ENCODE measurements at places on chromosomes 1 and 21.

- no peak for DNase-seq
Observed at GRCh38 chr1:9823943-9824701, at the start of gene CLSTN1. CLSTN1 (minus strand) TSS chr1:9823965; CDS start chr1:9823733, 232 bp downstream.

DNA sequence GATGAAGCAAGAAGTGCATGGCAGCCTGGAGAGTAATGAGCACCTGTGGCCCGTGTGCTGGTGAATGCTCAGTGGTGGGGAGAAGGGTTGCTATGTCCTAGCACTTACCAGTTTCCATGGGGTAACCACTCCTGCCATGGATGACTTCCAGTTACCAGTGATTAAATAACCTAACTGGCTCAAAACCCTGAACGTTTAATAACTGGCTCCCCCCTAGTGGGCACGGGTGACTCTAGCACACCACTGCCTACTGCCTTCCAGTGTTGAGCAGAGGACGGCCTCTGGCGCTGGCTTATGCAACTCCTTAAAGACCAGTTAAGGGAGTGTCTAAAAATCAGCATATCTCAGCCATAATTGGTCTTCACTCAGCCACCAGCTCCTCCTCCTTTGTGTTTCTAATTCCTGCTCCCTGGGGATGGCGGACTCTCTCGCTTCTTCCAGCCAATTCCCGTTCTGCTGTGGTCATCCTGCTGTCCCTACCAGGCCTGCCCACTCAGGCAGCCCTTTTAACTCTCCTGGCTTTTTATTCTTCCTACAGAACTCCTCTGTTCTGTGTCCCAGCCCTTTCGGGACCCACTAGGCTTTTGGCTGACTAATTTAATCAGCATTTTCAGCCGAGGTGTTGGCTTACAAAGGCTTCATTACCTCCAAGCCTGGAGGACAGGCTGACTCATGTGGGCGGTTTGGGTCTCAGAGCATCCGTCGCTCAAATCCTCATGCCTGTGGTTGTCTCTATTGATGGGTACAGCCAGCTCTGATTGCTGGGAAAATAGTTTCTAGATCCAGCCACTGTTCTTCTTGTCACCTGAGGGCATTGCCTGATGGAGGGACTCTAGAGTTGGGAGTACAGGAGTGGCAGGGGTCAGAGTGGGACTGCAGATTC is 332.4 kb downstream of the CAMTA1 start:
- peak; percentile 74 for DNase-seq

GRCh38 chr21:43370888-43371570 is 55.9 kb downstream of the SIK1 start:
- no peak for DNase-seq

GRCh38 chr1:46153228-46153627 is 20.8 kb upstream of the PIK3R3 start:
- no peak for DNase-seq

DNA sequence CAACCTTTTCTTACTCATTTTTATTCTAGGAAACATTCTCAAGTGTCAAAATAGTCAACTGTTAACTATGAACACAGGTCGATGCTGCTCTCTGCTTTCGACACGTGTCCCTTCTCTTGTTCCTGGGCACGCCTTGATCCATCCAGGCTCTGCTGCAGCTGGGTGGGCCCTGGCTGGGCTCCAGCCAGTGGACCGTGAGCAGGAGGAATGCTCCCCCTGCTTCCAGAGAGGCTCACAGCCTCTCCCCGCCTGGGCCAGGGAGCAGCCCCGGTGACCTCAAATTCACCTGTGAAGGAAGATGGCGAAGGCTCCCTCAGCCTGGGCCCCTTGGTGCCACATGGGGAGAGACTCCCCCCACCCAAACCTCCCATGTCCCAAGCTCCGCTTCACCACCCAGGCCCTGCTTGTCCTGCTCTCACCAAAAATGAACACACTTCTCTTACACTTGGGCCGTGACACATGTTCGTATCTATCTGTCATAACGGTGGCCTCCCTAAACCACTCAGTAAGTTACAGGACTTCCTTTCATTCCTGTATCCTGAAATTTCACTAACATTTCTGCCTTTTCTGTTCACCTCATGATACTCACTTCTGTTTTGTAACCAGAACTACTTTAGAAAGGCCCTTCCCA is 24.6 kb upstream of the ADARB1 start:
- DNase-seq: peak; percentile 36

DNA sequence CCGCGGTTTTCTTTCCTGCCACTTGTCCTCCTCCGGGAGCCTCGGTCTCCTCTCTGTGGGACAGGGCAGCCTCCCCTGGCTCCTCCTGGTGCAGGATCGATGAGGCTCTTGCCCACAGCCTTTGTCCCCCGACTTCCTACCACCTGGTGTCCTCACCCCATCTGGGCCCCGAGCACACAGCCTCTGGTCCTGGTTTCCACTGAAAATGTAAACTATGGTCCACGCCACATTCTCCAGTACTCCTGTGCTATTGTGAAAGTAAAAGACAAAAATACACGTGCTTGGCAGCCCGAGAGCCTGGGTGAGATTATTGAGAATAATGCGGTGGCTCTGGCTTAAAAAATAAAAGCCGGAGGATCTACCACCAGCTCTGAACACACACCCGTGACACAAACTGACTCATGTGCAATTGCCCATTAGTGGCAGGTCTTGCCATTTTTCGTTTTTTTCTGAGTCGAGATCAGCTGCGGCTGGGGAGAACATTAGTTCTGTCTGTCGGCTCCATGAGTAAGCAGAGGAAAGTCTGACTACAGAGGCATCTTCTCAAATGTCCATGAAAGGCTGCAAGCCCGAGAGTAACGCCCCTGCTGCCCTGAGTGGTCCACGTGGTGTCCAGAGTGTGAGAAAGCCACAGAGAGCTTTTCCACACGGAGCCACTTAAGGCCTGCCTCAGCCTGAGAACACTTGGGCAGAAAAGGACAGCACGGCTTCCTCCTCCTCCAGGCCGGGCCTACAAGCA is 5.7 kb upstream of the COL6A2 start:
- DNase-seq: no peak

GRCh38 chr1:29408831-29409605 is 172.7 kb downstream of the PTPRU start:
- DNase-seq: no peak

GRCh38 chr1:175794586-175794985 is 51.2 kb upstream of the TNR start:
- no peak for DNase-seq

DNA sequence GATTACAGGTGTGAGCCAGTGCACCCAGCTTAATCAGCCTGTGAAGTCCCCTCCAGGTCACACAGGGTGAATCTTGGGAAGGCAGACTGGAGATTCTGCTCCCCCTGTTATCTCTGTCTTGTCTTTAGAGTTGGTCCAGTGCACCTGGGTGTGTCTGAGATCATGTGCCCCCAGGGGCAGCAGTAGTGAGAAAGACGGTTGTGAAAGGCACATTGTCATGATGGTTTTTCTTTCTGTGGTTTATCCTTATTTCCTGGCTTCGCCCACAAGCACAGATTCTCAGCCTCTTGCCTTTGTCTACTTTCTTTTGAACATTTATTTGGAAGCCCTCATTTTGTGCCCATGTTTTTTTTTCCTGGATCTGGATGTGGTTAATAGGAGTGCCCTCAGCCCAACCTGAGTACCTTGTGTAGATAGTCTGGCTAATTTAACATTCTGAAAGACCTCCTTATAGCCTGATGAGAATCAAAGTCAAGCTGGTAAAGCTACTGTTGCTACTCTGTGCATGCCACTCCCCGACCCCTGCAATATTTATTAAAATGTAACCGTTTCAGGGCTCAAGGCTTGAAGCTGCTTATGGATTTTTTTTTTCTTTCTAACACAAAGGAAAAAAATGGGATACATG is 23.7 kb downstream of the UCK2 start:
- no peak for DNase-seq

DNA sequence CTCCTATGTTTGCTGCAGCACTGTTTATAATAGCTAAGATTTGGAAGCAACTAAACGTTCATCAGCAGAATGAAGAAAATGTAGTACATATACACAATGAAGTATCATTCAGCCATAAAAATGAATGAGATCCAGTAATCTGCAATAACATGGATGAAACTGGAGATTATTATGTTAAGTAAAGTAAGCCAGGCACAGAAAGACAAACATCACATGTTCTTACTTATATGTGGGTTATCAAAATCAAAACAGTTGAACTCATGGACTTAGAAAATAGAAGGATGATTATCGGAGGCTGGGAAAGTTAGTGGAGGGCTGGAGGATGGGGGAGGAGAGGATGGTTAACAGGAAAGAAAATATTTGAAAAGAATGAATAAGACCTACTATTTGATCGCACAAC is 1017.6 kb downstream of the KCNT2 start:
- DNase-seq: no peak

DNA sequence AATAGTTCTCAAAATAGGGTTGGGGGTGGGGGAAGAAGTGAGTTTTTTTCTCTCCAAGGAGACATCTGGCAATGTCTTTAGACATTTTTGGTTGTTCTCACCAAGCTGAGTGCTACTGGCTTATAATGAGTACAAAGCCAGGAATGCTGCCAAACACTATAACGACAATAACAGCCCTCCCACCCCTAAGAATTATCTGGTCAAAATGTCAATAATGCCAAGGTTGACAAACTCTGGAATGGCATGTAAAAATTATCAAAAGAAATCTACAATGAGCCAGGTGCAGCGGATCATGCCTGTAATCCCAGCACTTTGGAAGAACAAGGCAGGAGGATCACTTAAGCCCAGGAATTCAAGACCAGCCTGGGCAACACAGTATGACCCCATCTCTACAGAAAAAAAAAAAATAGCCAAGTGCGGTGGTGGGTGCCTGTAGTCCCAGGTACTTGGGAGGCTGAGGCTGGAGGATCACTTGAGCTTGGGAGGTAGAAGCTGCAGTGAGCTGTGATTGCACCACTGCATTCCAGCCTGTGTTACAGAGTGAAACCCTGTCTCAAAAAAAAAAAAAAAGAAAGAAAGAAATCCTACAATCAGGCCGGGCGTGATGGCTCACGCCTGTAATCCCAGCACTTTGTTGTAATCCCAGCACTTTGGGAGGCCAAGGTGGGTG is 2.5 kb downstream of the ATP5PF start:
- DNase-seq: no peak

DNA sequence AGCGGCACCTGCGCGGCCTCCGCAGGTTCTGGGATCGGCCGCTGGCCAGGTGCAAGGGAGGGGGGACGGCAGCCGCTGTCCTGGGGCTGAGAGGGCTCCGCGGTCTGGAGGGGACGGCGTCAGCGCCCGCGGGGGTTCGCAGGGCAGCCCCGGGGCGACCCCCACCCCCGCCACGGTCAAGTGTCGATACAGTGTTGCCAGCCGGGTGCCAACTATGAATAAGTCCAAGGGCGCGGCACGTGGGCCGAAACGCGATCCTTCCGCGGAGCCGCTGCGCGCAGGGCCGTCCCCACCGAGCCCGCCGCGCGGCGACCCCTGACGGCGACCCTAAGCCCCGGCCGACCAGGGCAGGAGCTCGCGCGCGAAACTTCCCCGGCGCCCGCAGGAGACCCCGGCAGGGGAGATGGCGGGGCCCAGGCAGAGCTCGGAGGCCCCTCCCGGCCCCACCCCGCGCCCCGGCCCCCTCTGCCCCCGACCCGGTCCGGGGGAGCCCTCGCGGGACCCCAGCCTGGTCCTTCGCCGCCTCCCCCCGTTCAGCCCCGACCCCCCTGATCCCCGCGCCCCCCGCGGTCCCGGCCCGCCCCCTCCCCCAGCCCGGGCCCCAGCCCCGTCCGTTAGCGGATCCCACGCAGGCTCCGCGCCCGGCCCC is 586 bp upstream of the AGPAT3 start:
- no peak for DNase-seq

GRCh38 chr1:170640581-170640980 is 23.4 kb upstream of the PRRX1 start:
- no peak for DNase-seq

- DNase-seq: no peak
Observed at GRCh38 chr21:45032332-45032731, 42.0 kb upstream of the ADARB1 start.

DNA sequence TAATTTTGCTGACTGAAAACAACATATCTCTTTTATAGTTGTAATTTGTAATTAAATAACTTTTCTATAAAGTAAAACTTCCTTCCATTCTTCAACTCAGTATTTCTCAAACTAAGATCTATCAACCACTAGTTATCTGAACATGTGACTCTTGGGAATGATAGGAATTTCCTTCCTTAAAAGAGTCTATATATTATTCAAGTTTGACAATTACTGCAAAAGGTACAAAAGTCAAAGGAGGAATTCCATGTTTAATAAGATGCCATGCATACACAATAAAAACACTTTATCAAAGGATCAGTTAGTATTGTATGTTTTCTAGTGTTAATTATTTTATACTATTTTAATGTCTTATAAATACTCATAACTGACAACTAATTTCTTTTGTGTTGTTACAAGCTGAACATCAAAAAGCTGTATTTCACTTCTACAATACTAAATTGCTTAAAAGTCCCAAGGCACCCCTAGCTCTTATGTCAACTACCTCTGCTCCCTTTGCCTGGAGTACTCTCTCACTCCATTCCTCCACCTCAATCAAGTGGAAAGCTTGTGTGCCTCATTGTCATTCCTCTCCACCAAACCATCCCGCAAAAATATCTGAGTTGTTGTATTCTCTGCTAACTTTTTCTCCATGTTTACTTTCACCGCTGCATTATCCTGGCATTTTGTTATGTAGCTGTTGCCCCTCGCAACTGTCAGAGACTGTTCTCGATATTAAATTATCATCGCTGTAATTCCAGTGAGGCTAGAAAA is 67.9 kb downstream of the SLC44A5 start:
- DNase-seq: no peak

DNA sequence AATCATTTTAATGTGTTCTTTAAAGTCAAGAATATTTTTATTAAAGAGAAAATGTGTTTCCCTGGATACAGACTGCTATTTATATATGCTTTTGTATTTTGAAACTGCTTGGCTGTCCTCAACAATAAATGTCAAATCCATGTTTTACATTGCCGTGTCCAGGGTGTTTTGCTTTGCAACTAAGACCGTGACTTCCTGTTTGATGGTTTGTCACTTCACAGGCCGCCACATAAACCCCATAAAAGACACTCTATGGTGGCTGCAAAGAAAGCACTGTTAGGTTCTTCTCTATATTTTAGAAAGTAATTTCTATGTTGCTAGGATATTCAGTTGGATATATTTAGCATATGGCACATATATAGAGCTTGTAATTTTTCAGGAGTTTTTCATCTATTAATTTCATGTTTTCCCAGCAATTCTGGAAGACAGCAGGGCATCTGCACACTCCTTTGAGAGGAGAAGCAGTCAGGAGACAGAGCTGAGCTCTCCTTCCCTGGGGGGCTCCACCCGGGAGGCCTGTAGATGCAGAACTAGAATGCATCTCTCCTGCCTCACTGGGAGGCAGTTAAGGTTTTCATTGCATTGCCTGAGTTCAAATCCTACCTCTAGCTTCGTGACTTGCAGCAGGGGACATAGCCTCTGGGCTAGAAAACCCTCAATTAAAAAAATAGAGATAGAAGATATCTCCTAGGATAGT is 33.1 kb downstream of the PRDM2 start:
- DNase-seq: no peak

Measured in HS-27A (cell line).